Endothelial cell (in vitro differentiated cells): ENCODE measurements at places on chromosomes 11 and 22. TPM values are rescaled to one million over a fixed set of nuclear protein-coding genes. Genes with fewer than 3 reads are reported as not detected.

DNA sequence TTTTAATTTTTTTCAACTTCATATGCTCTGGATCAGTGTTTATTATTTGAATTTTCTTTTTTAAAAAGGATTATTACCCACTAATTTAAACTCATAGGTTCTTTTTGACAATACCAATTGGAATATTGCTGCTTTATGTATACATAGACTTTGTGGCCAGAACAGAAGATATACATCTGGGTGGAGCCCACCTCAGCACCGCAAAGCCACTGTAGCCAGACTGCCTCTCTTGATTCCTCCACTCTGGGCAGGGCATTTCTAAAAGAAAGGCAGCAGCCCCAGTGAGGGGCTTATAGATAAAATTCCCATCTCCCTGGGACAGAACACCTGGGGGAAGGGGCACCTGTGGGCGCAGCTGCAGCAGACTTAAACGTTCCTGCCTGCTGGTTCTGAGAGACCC is 10.6 kb upstream of the C11orf58 start:
- DNase-seq = no peak

GRCh38 chr11:77003963-77004362 is 30.2 kb upstream of the B3GNT6 start:
- DNase-seq = no peak

DNA sequence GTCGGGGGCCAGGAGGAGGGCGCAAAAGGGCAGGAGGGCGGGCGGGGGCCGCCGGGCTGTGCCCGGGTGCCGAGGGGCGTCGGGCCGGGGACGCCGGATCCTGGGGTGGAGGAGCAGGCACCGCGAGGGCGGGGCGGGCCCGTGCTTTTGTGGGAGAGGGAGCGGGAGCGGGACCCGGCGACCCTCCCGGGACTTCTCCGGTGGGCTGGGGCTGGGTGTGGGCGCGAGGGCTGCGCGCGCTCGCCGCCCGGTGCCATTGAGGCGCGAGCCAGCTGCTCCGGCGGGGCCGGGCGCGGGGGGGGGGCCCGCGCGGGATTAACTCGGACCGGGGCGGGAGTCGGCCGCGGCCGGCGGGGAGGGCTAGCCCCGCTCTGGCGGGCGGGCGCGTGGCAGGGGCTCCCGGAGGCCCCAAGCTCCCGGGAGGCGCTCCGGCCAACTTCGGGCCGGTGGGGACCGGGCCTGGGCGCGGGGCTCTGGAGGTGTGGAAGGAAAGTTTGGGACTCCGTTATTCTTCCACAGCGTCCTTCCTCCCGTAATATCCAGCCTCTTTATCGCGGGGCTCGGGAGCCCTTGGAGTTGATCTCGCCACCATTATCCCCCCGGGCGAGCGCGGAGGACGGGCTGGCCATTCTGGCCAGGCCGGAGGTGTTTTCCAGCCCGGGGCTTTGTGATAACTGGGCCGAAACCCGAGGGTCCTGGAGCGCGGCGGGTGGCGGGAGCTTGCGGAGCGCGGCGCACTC is 936 bp downstream of the CECR2 start:
- peak; percentile 55 for DNase-seq

GRCh38 chr11:115515647-115516395 is 11.6 kb upstream of the CADM1 start:
- DNase-seq = no peak

GRCh38 chr11:69122630-69123431 is 32.9 kb upstream of the SMIM38 start:
- DNase-seq = peak; percentile 48

- DNase-seq = no peak
These were observed 993 bp upstream of the SFI1 start for GRCh38 chr22:31495343-31495742.

- no peak for DNase-seq
These were observed 1.8 kb downstream of the TTC38 start for GRCh38 chr22:46269564-46269963.

DNA sequence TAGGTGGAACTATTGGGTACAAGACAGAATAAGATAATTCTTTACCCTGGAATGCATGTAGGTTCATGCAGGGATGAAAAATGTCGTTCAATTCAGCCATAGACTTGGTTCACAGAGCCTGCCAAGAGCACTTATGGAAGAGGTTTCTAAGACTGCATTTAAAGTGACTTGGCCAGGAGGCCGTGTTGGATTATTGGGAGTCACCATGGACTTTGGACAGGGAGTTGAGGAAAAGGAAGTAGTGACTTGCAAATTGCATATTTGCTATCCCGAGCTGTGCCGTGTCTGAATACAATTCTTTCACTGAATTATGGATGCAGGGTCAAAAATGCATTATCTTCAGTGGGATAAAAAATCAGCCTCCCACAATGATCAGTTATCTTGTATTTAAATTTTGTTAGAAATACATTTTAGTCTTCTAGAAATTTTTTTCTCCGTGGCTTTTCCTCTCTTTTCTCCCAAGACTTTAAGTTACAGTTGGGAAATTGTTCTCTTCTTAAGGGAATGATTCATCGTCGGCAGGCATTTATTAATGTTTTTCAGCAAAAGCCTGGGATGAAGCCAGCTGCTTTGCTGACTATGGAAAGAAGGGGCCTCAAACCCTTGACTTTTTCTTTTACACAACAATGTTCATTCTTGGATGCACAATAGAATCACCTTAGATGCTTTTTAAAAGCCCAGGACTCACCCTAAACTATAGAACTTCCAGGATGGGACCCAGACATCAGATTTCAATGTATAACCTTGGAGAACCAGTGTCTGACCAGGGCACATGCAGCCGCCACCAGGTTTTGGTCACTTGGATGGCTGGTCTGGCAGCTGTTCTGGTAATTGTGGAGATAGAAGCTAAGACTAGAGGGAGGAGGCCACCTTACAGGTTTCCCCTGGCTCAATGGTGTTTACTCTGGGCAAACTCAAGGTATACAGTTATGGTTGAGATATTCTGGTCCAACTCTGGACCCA is 70.8 kb downstream of the FAT3 start:
- no peak for DNase-seq

DNA sequence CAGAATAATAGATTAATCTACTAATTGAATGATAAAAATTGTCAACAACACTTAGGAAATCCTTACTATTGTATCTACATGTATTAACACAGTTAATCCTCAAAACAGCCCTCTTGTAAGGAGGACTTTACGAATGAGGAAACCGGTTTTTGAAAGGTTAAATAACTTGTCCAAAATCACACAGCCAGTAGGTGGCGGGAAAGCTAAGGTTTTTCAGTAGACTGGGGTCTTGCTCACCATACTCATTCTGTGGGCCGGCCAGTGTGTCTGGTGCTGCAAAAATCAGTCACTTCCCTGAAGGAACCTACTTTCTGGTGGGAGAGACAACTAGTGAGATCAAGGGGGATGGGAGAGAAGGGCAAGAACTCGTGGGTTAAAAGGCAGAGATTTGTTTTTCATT is 3.8 kb downstream of the DCPS start:
- DNase-seq = peak; percentile 57

Gene JAML
- 0.31 TPM for total RNA-seq
